ENCODE measurements at places on chromosomes 5 and 9.
A peak's percentile ranks its signal among the peaks of the same experiment; 100 is the strongest.

DNA sequence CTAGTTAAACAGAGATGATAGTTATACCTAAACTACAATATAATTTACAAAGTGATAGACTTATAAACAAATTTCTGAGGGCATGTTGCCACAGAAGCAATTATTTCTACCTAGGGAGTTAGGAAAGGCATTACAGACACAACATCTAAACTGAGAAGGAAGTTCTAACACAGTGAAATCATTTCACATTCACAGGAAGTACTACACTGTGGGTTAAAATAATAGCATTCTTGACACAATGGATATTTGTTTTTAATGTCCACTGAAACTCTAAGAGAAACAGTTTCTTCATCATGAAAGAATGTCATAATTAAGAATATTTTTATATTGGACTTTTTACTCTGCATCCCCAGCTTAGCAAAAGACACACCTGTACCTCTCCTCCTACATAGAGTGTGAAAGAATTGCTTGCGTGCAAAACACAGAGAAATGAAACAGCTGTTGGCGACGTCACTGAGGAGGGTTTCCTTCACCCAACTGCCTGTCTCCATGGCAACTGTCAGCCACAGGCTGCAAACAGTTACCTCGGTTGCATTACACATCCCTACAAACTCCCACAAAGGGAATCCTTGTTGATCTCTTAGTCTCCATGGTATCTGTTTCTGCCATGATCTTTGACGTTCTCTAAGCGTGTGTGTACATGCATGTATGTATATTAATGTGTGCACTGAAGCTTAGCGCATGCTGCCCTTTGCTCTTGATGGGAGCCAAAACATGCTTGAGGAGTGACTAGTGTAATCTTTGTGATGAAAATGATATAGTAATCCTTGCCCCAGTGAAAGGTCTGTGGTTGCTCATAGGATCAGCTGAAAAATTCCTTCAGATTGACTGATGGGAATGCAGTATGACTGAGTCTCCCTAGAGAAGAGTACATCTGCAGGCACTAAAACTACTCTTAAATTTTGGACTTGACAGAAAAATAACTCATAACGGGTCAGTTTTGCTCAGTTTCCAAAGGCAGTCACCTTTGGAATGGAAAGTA, 168.5 kb downstream of the ACTL7B start:
- DNase-seq = no peak

GRCh38 chr5:124743602-124744169, 2.8 kb downstream of the ZNF608 start:
- no peak for DNase-seq

- DNase-seq = no peak
These were observed 301.4 kb downstream of the TENT4A start for GRCh38 chr5:7014611-7015010.

DNA sequence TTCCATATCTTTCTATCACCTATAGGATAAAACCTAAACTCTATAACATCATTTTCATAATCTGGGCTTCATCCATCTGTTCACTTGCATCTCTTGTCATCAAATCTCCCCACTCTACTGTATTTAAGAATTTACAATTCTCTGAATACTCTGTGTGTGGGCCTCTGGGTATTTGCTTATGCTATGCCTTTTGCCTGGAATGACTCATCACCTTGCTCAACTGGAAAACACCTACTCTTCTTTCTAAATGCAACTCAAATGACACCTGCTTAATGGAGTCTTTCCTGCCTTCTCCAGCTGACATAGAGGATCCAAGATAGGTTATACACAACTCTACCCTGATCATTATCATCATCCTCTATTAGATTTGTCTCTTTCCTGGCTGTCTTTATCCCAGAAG, 421.7 kb downstream of the SPATA31D1 start:
- no peak for DNase-seq

DNA sequence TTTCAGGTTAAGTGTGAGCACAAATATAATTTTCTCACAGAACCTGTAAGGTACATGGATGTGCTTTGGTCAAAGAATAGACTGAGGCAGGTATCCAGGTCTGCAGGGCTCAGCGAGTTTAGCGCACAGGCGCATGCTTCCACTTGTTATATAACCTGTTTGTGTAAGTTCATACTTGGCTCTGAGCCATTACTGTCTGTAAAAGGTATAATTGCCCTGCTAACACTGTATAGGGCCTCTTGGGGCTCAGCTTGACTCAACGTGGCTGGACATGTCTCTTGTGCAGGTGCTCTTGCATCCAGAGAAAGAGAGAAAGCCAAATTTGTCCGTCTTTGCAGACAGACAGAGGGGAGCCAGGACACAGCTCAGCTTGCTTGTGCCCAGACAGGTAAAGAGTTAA, 759.6 kb downstream of the MTRR start:
- DNase-seq = no peak

DNA sequence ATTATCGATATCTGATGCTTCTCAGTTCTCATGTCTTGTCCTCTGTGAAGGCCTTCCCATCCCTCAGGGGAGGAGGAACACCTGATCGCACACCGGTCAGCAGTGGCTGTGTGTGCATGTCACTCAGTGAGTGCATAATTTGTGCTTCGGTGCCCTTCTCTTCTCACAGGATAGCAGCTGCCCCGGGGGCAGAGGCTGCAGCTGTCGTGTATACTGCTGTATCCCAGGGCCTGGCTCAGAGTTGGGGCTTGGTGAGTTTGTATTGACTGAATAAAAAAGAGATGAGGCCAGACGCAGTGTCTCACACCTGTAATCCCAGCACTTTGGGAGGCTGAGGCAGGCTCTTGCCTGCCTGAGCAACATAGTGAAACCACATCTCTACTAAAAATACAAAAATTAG, 49.7 kb upstream of the NCS1 start:
- no peak for DNase-seq

DNA sequence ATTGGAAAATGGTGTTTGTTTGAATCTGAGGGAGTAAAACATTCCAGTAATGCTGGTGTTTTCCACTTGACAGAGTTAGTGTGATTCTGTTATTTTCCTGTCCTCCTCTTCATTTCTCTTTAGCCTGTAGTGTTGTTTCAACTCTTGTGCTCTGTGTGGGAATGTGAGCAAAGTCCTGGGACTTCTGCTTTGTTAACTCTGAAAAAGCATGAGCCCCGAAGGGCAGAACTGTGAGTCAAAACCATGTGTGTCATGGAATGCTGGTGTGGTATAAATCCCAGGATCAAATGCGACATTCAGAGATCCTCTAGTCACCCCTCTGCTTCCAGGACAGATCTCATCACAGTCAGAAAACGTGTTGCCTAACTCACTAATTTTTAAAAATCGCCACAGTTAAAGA, 8.9 kb downstream of the F2R start:
- DNase-seq = no peak

GRCh38 chr5:142109331-142110045, 909 bp downstream of the NDFIP1 start:
- DNase-seq = no peak

DNA sequence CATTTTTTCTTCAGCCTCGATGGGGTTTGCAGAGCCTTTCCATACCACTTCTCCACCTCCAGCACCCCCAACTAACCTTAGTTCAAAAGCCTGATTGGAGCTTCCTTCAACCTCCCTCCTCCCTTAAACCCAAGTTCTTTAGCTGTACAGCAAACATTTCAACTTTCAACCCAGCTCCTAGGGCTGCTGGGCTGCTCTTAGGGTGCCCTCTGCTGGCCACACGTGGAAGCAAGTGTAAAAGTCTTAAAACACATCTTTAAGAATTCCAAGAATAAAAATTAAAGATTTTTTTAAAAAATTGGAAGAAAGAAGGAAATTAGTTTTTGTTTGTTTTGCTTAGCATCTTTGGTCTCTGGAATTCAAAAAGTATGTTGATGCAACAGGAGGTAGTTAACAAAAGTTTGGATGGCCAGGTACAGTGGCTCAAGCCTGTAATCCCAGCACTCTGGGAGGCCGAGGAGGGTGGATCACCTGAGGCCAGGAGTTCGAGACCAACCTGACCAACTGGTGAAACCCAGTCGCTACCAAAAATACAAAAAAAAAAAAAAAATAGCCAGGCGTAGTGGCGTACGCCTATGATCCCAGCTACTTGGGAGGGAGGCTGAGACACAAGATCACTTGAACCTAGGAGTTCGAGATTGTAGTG, 15.5 kb upstream of the HSD17B3 start:
- DNase-seq = peak; percentile 37

DNA sequence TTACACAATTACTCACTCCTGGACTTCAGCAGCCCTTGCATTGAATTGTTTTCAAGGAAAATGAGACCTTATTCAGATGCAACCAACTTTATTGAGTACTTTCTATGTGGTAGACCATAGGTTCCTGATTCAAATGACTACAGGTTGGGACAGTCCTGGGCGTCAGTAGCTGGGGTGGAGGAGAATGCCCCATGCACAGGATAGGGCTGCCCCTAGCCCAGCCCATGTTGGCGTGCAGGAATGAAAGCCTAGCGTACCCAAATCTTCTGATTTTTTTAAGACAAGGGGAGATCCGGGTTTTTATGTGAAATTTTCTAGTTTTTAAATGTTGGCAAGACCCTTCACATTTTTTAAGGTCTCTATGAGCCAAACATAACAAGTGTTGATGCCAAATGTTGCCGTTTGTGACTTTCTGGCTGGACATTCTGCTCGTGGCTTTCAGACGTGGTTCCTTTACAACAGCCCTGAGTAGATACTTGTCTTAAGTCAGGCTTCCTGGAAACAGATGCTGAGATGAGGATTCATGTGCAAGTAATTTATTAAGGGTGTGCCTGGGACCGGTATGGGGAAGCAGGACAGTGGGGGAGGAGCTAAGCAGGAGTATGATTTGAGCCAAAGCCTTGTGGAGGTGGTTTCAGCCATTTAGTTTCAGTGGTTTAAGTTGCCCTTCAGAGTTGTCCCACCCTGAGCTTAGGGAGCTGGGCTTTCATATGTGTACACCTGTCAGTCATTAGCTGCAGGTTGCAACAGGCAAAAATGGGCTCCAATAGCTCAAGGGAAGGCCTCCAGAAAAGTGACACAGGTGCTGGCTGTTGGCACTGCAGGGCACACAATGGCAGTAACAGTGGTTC, 154.1 kb downstream of the NTRK2 start:
- DNase-seq = no peak

GRCh38 chr9:112086627-112087026, 88.5 kb downstream of the SUSD1 start:
- DNase-seq = no peak

GRCh38 chr5:60334281-60334713, 365.7 kb downstream of the DEPDC1B start:
- DNase-seq = no peak

DNA sequence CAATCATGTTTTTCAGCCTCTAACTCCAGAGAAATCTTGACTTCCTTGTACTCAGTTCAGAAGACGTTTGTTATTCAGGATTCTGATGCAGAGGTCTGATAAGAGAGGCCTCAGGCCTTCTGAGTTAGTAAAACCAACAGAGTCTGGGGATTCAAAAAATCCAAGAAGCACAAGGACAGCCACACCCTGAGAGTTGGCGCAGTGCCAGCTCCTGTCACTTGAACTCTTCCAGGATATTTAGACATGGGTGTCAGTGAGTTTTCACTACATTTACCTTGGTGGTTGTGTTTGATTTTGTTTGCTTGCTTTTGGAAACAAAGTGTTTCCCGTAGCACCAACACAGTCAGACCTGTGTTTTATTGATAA, 41.6 kb upstream of the PDE8B start:
- DNase-seq = no peak

DNA sequence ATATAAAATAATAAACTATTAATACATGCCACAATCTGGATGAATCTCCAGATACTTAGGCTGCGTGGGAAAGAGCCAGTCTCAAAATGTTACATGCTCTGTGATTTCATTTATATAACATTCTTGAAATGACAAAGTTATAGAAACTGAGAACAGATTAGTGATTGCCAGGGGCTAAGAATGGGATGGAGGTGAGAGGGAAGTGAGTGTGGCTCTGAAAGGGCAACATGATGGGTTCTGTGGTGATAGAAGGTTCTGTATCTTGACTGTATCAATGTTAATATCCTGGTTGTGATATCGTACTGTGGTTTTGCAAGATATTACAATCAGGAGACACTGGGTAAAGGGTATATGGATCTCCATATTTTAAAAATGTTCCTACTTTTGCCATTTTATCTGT, 50.7 kb downstream of the SPEF2 start:
- DNase-seq = no peak

- no peak for DNase-seq
These were observed 43.4 kb downstream of the NFIB start for GRCh38 chr9:14270358-14271092.

DNA sequence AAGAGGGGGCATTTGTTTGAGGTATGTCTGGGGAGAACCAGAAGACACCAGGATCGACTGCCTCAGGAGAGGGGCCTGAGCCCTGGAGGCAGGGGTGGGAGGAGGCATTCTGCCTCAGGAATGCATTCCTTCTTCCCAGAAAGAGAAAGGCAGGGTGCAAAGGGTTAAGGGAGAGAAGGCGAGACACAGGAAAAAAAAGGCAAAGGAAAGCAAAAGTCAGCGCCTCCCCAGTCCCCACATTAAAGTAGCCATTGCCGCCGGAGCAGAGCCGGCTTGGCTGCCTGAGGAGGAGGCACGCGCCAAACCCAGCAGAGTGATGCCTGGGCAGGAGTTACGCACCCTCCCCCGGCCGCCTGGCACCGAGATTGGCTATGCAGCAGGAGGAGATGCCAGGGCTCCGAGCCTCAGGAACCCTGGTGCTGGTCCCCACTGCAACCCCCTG, 123.8 kb upstream of the PHYKPL start:
- DNase-seq = no peak

- DNase-seq = no peak
These were observed 173.9 kb upstream of the KLF9 start for GRCh38 chr9:70588381-70588780.

DNA sequence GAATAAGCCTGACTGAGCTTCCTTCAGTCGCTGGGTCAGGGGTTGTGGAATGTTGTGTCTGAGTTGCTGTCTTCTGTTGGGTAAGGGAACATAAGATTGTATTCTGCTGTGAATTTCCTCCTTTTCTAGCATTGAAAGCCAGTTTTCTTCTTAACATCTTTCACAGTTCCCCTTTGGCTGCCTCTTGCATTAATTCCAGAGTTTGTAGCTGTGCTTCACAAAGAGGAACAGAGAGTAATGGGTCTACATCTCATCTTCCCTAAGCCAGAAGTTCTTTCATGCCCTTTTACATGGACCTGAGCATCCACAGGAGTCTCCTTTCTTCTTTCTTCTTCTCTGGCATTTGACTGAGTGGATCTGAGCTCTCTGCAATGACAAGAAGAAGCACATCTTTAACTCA, 686.8 kb downstream of the KCTD16 start:
- DNase-seq = no peak

DNA sequence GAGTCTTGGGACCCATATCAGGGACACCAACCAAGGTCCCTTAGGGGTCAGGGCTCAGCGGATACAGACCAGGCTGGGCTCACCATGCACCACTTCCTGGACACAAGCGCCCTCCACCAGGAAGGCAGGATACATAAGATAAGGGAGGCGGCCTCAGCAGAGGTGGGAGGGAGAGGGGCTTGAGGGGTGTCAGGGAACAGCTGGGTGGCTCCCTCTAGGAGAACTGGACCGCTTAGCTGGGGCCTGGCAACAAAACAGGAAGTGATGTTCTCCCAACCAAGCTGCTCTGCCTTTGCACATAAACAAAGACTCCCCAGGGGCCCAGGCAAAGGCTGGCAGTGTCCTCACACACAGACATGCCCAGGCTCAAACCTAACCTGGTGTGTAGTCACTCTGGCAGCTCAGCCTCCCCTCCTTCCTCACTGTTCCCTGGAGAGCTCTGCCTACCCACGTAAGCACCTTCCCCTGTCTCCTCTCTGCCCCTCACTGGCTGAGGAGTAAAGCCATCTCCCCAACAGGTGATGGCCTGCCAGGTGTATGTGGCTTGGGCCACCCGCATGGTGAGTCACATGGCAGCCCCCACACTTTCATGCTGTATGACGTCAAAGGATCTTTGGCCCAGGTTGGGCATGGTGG, 5.8 kb upstream of the BICD2 start:
- DNase-seq = no peak

GRCh38 chr5:154625031-154625430, 130.1 kb upstream of the LARP1 start:
- DNase-seq = no peak

Data from iPS DF 6.9 (cell line).